ENCODE measurements at places on chromosomes 3 and 15.
A peak's percentile ranks its signal among the peaks of the same experiment; 100 is the strongest.

DNA sequence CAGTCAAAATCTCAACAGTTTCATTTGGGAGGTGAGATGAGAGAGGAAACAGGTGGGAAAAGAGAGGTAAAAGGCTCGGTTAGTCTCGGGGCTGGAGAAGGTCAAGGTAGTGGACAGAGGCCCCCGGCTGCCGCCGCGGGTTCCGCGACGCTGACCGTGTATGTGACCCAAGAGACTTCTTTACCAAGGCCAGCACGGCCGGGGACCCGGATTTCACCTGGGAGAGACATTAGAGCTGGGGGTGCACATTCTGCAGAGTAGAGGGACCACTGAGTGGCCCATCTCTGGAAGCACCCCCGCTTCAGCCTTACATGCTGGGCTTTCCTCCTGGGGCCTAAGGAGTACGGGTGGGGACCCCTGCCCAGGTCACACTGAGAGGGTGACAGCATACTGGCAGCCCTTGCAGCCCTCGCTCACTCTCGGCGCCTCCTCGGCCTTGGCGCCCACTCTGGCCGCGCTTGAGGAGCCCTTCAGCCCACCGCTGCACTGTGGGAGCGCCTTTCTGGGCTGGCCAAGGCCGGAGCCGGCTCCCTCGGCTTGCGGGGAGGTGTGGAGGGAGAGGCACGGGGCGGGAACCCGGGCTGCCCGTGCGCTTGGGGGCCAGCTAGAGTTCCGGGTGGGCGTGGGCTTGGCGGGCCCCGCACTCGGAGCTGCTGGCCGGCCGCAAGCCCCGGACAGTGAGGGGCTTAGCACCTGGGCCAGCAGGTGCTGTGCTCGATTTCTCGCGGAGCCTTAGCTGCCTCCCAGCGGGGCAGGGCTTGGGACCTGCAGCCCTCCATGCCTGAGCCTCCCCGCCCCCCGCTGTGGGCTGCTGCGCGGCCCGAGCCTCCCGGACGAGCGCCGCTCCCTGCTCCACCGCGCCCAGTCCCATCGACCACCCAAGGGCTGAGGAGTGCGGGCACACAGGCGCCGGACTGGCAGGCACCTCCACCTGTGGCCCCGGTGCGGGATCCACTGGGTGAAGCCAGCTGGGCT is 41.3 kb upstream of the RPL32 start:
- no peak for DNase-seq

GRCh38 chr15:64133623-64134344 is 17.7 kb upstream of the SNX22 start:
- DNase-seq: no peak

- no peak for DNase-seq
Observed at GRCh38 chr3:12193485-12194165, 34.9 kb upstream of the TIMP4 start.

DNA sequence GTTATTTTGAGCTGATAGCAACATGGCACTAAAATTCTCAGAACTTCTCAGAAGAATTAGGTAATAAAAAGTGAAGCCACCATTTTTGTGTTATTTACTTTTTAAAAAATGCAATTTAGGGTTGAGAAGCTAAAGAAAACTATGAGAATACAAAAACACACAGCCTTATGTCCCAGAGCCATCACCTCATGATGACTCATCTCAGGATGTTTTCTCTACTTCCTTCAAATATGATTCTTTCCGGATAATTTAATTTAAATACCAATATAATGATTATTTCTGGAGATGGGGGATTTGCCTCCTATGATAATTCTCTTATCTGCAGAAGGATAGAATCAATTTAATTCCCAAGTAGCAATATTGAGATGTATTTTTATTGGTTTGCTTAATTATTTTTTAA is 105.6 kb upstream of the BFSP2 start:
- DNase-seq: no peak

DNA sequence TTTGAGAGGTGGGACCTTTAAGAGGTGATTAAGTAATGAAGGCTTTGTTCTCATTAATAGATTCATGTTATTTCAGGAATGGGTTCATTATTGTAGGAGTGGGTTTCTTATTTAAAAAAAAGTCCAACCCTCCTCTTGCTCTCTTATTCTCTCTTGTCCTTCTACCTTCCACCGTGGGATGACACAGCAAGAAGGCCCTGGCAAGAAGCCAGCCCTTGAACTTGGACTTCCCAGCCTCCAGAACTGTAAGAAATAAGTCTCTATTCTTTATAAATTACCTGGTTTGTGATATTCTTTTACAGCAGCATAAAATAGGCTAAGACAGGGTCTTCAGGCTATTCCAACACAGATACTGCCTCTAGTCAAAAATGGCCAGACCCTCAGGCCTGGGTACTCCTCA is 62.2 kb downstream of the MYLK start:
- DNase-seq: no peak

GRCh38 chr15:43046484-43046883 is 59.4 kb downstream of the UBR1 start:
- no peak for DNase-seq

GRCh38 chr3:61152071-61152470 is 99.2 kb downstream of the FHIT start:
- DNase-seq: no peak

DNA sequence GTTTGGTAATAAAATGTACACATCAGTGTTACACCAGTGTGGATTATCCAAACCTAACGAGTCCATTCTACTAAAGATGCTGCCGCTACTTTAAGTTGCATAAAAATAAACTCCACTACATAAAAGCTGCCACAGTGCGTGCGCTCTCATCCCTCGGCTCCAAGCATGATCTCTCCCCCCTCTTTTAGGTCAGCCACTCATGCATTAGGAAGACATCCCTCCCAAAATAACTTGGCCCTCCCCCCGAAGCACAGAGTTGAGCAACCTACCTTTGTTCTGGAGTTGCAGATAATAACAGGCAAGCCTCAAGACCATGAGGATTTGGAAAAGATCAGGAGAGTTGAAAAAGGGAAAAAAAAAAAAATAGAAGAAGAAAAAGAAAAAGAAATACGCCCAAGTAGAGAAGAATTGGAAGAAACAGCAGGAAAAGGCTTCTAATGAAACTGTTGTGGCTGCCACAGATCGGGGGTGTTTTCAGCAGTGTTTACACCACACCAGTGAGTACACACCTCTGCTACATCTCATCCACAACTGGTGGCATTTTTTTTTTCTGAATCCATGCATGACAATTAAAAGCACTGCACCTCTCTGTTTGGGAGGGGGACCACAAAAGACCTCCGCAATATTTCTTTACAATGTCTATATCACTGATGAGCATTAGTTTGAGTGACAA is 339.2 kb downstream of the FOXP1 start:
- no peak for DNase-seq

DNA sequence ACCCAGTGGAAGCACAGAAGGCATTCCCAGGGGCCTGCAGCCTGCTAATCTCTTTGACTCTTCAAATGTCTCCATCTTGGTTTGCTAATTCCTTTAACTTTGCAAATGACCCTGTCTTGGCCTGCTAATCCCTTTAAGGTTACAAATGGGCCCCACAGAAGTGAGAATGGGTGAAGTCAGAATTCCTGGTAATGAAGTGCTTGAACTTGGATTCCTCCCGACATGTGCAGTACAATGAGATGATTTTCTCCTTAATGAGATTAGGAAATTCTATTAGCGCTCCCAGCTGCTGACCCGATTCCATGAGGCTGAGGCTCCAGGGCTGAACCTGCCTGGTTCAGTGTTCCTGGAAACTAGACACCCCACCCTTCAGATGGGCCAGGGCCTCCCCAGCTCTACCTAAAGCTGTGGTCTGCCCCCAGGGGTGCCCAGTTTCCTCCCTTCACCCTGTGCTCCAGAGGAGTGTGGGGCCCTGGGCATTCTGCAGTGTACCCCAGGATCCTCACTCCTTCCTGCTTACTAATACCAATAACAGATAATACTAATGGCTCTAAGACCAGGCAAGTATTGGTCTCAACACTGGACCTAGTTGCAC is 47.4 kb downstream of the SCN5A start:
- DNase-seq: peak; percentile 89

DNA sequence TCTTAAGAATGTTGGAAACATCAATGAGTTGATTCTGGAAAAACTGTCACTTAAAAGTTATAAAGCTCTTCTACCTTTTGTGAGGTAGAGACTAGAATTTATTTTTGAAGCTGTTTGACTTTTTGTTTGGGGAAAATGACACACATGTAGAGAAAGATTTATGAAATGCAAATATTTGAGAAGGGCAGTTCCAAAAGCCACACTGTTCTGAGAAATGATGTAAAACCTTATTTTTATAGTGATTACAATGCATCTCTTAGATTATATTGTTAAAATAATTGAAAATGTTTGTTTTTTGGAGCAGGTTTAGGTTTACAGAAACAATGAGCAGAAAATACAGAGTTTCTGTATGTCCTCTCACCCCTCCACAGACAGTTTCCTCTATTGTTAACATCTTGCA is 116.1 kb upstream of the CMC1 start:
- DNase-seq: no peak

GRCh38 chr3:36677331-36678007 is 86.9 kb downstream of the DCLK3 start:
- no peak for DNase-seq

- no peak for DNase-seq
Observed at GRCh38 chr15:99443056-99443756, 122.6 kb upstream of the MEF2A start.

DNA sequence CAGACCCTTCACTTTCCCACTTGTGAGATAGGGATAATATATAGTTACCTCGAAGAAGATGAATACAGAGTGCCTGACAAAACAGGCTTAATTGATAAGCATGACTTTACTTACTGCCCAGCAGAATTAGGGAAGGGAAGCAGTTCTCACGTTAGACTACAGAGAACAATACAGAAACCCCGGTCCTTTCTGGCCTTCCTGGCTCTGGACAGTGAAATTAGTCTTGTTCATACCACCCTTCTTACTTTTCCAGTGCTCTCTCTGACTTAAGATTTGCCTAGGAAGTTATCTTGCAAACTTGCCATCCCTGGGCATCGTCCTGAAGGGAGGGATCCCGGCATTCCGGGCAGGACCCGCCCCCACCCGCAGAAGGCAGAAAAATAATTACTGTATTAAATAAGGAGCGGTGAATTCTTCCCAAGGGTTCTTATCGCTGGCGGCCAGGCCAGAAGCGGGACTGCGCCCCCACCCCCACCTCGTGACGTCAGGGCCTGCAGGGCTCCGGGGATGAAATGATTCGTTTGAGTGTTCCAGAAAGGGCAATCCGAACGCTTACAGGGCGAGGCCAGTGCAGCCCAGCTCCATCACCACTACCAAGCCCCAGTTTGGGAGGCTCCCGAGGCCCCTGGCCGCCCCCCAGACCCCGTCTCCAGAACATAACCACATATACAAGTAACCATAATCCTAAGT is 8.4 kb downstream of the SOX2 start:
- no peak for DNase-seq

GRCh38 chr3:160098261-160098908 is 109.8 kb downstream of the IL12A start:
- DNase-seq: no peak

DNA sequence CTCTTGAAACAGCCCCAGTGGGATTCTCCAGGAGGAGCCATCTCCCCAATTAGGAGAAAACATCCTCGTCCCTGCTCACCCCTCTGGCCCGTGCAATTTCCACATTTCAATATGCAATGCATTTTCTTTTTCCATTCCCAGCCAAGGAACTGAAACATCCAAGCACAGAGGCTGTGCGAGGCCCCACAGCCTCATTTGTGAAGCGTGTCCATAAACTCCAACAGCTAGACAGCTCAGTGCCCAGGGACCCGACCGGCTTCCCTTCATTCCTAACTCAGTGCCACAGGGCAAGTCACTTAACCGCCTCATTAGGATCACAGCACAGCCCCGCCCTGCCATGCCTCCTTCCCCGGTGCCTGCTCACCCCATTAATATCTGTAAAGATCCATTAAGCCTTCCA is 204.2 kb upstream of the IGF1R start:
- DNase-seq: no peak

GRCh38 chr15:80709542-80709941 is 14.4 kb downstream of the ABHD17C start:
- DNase-seq: no peak

- DNase-seq: no peak
Observed at GRCh38 chr3:12027184-12027846, 23.1 kb downstream of the SYN2 start.

DNA sequence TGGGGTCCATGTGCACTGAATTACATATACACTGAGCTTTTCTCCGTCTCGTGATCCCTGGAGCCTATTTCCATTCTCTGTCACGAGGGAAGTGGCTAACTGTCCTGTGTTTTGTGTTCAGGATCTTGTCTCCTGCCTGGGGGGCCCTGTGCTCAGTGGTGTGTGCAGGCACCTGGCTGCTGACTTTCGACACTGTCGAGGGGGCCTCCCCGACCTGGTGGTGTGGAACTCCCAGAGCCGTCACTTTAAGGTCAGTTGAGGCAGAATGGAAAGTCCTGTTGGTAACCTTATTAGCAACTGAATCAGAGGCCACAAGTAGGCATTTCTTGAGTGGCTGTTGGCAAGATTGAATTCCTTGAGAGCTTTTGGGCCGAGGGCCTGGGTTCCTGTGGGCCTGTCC is 26.7 kb downstream of the FAN1 start:
- DNase-seq: no peak

DNA sequence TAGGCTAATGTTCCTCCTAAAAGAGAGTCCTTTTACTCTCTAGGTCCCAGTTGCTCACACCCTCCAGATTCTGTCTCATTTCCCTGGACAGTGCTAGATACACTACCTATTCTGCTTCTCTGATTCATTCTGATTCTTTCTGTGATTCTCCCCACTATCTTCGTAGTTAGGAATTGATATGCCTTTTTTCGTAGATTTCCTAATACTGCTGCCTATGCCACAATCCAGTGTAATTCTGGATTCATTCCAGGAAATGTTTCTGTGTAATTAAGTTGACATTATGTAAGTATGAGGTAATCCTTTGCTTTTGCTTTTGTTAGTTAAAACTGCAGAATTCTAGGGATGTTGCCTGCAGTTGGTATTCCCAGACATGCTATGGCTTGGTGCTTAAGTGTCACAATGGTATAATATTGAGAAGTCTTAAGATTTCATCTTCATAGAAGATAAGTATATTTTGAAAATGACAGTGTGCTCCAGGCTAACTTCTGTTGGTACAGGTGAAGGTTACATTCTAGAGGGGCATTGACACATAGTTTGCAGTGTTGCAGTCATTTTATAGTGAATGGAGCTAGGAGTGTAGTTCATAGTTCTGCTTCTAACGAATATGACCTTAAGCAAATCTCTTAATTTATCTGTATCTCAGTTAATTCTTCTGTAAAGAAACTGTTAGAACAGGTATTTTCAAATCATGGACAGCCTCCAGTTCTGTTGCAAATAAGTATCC is 54.3 kb downstream of the RIOX2 start:
- DNase-seq: no peak

- DNase-seq: no peak
Observed at GRCh38 chr3:151379083-151379734, 5.3 kb downstream of the P2RY12 start.

DNA sequence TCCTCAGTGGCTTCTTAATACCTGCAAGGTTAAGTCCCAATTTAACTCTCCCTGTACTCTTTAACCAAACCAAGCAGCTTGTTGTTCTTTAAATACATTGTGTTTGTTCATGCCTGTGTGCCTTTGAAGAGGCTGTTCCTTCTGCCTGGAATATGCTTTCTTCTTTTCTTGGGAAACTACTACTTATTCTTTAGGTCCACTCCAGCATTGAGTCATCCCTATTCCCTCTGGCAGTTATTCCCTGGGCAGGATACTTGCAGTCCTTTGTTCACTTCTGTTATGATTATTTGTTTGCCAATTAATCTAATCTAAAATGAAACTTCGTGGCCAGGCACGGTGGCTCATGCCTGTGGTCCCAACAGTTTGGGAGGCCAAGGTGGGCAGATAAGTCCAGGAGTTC is 139.3 kb downstream of the ZNF609 start:
- no peak for DNase-seq

GRCh38 chr15:73986055-73986775 is 5.9 kb downstream of the STOML1 start:
- DNase-seq: no peak

Data from SK-N-DZ (cell line).